ENCODE measurements at places on chromosomes 4 and X. TPM values are rescaled to one million over a fixed set of nuclear protein-coding genes. Genes with fewer than 3 reads are reported as not detected.

The AMTN gene
- total RNA-seq: not detected

The UGT2B11 gene
- total RNA-seq: not detected

DNA sequence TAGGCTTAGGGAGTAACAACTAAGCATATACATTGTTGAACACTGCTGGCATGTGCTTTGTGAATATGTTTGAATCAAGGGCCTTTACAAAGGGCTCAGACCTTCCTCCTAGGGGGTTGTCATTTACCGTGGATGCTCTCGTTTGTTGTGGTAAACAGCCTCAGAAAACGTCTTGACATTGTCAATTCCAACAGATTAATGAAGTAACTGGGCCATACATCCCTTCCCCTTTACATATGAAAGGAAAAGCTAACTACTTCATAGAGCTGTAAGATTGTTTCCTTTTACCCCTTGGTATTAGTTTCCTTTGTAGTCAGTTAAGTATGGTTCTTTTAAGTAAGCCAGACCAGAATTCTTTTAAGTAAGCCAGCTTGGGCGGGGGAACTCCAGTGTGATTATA, 42.9 kb downstream of the FAT4 start:
- no peak for DNase-seq

DNA sequence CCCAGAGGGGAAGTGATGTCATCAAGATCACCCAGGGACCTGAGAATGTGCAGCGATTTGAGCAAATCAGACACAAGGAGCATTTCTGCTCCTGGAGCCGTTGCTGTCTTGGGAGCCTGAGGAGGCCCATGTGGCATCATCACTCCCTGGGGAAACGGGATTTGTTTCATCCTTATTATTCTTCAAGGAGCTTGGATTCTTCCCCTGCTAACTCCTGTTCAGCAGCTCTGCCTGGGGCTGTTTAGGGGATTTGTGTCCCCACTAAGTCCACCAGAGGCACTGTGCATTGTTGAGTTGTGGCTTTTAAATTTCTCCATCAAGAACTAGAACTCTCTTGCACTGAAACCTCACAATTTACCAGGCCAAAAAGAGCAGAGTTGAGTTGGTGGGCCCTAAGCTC, 104.2 kb upstream of the MSX1 start:
- DNase-seq: no peak

The NSG1 gene
- 32.9 TPM for total RNA-seq

Measured in vagina (tissue), 2 donors.